ENCODE measurements at places on chromosomes 6 and 20.

GRCh38 chr6:23316131-23316530 is 746.8 kb downstream of the HDGFL1 start:
- no peaks in the 10 kb centered on the region for H3K27me3 ChIP-seq
- no peaks in the 10 kb centered on the region for H3K36me3 ChIP-seq
- no peak overlapping the region for H3K27ac ChIP-seq
- H3K4me3 ChIP-seq, result no peak overlapping the region
- no peaks in the 10 kb centered on the region for H3K4me1 ChIP-seq
- no peak for DNase-seq

DNA sequence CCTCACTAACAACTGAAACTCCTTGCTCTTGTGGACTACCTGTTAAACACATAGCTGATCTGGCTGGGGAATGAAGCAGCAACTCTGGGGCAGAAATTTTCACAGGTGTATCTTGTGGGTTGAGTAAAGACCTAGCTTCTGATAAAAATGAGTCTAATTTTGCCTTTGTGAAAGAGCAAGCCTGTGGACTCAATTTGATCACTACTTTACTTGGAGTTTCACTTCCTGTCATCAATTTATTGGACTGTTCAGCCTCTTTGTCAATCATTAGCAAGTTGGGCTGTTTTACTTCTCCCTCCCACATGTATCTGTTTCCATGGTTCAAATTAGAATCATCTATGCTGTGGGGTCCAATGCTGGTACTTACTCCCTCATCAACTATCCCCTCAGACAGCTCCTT is 29.6 kb upstream of the CRIP3 start:
- H3K27me3 ChIP-seq, result no peaks in the 10 kb centered on the region
- H3K36me3 ChIP-seq, result peaks cover 46% of the 10 kb centered on the region
- DNase-seq, result no peak
- H3K4me3 ChIP-seq, result no peak overlapping the region

DNA sequence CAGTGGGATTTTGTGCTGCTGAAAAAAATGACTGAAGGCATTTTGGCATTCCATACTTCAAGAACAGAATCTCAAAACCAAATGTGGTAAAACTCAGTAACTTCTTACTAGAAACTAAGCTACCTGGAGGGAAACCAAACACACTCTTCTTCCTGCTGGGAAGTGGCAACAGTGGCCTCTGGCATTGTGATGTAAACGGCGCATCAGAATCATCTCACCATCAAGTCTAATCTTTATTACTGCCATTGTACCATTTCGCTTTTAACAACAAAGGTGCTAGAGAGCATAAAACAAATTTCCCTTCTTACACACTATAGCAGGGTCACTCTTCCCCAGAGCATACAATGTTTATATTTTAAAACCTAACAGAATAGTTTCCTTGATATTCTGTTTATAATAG is 101.6 kb upstream of the CEP162 start:
- no peak overlapping the region for H3K27ac ChIP-seq
- no peaks in the 10 kb centered on the region for H3K4me1 ChIP-seq
- H3K36me3 ChIP-seq, result no peaks in the 10 kb centered on the region
- no peak overlapping the region for H3K4me3 ChIP-seq

GRCh38 chr20:64185276-64185900 is 21.1 kb downstream of the MYT1 start:
- no peak overlapping the region for H3K27ac ChIP-seq
- H3K36me3 ChIP-seq, result no peaks in the 10 kb centered on the region
- DNase-seq, result no peak
- H3K4me1 ChIP-seq, result no peaks in the 10 kb centered on the region

DNA sequence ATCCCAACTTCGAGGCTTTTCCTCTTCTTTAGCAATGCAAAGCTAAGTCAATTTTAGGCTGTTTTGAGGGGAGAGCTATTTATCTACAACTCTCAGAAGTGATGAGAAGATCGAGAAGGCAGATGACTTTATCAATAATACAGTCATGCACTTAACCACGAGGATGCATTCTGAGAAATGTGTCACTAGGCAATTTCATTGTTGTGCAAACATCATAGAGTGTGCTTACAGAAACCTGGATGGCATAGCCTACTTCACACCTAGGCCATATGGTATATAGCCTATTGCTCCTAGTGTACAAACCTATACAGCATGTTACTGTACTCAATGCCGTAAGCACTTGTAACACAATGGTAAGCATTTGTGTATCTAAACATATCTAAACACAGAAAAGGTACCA is 66.6 kb downstream of the PRND start:
- no peak overlapping the region for H3K27ac ChIP-seq
- peaks cover 72% of the 10 kb centered on the region for H3K36me3 ChIP-seq
- no peak overlapping the region for H3K4me3 ChIP-seq

- peak overlapping the region; percentile 61 for H3K27ac ChIP-seq
- H3K4me1 ChIP-seq, result peaks cover 78% of the 10 kb centered on the region
- H3K36me3 ChIP-seq, result no peaks in the 10 kb centered on the region
- no peak overlapping the region for H3K4me3 ChIP-seq
- no peak for DNase-seq
- H3K27me3 ChIP-seq, result no peaks in the 10 kb centered on the region
These were observed 33.6 kb downstream of the GFOD1 start for GRCh38 chr6:13453771-13454251.

GRCh38 chr6:42084889-42085288 is 34.6 kb downstream of the TAF8 start:
- no peaks in the 10 kb centered on the region for H3K27me3 ChIP-seq
- H3K4me1 ChIP-seq, result peaks cover 4% of the 10 kb centered on the region
- H3K4me3 ChIP-seq, result no peak overlapping the region
- peaks cover 37% of the 10 kb centered on the region for H3K36me3 ChIP-seq

Data from stomach (tissue), 19 donors.